Effector CD4-positive, alpha-beta T cell (primary cell): ENCODE measurements at places on chromosomes 13 and 19.

DNA sequence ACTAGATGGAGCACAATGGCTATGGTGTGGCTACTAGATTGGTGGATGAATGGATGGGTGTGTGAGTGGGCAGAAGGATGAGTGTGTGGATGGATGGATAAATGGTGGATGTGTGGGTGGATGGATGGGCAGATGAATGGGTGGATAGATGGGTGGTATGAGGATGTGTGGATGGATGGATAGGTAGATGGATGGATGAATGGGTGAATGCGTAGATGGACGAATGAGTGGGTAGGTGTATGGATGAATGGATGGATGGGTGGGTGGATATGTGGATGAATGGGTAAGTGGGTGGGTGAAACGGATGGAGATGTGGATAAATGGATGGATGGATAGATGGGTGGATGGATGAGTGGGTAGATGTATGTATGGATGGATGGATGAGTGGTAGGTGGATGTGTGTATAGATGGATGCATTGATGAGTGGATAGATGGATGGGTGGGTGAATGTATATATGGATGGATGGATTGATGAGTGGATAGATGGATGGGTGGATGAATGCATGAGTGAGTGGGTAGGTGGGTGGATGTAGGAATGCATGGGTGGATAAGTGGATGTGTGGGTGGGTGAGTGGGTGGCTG is 114.2 kb downstream of the TEX29 start:
- DNase-seq, result no peak

DNA sequence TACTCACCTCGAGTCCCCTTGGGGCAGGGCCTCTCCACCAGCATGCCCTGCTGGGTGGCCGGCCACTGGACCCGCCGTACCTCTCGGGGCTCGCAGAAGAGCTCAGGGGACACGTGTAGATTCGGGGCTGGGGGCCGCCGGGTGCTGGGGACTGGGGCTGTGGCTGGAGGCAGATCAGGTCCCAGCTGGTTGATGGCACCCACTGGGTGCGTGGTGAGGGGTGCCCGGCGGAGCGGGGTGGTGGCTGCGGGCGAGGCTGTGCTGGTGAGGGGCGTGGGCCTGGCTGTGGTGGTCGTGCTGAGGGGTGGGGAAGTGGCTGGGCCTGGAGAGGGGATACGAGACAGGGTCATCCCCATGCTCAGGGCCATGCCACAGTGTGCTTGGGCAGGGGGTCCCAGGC is 24.9 kb upstream of the ASF1B start:
- DNase-seq, result no peak

DNA sequence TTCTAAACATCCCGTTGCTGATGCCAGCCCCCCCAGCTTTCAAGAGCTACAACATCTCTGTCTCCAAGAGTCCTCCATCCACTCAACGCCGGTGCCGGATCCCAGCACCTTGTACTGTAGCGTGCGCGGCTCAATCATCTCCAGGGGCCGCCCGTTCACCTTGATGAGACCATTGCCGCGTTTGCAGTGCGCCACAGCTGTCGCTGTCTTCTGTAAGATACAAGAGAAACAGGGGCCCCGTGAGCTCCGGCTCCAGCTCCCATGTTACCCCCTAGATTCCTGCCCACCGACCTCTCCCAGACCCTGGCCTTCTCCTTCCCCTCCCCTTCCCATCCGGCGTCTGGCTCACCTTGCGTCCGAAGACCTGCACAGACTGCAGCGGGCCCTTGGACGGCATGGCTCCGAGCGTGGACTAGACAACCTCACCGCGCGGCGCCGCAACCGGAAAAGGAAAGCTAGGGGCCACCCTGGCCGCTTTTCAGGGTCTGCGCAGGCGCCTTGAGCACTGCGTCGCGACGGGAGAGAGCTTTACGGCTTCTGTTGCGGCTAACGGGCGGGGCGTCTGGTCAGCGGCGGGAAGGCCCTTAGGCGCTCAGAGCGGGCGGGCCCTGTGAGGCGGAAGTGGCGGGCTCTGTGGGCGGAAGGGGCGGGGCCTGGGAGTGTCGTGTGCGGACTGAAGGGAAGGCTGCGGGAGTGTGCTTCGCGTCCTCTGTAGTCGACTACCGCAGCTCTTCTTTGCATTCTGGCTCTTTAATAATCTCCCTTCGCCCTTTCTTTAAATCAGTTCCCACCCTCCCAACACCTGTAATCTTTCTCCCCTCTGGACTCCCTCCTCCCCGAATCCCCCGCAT is at the start of gene RPS16:
RPS16 (minus strand) TSS at position 451 of the 851 bp plus-strand sequence; CDS start at position 397, 54 bp downstream.
- peak; percentile 97 for DNase-seq

DNA sequence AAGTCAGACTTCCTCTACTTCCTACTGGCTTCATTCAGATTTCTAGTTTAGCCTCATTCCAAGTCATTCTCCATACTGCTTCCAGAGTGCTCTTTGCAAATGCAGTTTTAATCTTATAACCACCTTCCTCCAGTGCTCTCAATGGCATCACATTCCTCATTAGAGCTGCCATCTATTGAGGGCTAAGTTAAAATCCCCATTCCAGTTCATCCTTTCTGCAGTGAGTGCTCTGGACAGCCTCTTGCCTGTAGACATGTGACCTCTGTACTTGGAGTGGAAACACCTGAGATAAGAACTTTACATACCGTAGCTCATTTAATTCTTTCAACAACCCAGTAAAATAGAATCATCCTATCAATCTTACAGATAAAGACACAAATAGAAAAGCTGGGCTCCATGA is 57.9 kb upstream of the MAB21L1 start:
- DNase-seq, result no peak

DNA sequence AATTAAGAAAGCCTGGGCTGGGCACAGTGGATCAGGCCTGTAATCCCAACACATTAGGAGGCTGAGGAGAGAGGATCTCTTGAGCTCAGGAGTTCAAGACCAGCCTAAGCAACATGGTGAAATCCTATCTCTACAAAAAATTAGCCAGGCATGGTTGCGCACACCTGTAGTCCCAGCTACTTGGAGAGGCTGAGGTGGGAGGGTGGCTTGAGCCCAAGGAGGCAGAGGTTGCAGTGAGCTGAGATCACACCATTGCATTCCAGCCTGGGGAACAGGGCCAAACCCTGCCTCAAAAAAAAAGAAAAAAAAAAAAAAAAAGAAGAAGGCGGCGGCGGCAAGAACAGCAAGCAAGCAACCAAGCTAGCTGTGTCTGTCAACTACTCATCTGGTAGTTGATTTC is 26.7 kb downstream of the TSC22D1 start:
- DNase-seq, result no peak

DNA sequence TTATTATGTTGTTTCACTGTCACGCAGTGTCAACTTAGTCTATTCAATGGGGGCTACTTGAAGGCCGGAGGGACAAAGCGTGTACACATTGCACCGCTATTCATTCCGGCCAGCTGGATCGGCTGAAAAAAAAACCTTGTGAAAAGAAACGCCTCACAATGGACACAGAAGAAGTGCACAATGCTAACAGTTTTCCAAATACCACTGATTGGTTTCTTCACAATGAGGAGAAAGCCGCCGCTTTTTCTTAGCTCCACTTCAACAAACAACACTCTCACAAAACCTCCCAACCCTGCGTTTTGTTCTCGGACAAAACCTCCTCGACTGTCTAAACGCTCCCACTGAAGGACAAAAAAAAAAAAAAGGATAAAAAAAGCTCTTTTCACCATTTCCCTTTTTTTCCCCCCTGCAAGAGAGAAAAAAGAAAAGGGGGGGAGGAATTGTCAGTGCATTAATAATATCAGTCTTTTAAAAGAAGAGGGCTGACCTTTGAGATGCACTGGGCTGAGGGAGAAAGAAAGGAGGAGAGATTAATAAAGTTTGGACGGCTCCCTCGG is 5.4 kb downstream of the SOX21 start:
- no peak for DNase-seq

DNA sequence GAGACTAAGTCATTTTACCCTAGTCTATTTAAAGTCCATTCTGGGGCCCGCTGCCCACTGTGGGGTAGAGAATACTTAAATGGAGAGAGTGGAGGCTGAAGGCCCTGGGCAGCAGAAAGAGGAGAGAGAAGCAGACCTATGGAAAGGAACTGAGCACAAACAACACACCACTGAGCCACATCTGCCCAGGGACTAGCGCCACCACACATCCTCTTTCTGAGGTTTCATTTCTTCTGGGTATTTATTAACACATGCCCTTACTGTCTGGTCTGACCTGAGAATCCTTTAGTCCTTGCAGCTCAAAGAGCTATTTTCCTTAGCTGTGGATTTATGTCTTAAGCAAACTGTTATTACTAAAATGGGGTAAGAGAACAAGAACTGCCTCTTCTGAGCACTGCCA is 154.0 kb downstream of the NALCN start:
- DNase-seq, result no peak

DNA sequence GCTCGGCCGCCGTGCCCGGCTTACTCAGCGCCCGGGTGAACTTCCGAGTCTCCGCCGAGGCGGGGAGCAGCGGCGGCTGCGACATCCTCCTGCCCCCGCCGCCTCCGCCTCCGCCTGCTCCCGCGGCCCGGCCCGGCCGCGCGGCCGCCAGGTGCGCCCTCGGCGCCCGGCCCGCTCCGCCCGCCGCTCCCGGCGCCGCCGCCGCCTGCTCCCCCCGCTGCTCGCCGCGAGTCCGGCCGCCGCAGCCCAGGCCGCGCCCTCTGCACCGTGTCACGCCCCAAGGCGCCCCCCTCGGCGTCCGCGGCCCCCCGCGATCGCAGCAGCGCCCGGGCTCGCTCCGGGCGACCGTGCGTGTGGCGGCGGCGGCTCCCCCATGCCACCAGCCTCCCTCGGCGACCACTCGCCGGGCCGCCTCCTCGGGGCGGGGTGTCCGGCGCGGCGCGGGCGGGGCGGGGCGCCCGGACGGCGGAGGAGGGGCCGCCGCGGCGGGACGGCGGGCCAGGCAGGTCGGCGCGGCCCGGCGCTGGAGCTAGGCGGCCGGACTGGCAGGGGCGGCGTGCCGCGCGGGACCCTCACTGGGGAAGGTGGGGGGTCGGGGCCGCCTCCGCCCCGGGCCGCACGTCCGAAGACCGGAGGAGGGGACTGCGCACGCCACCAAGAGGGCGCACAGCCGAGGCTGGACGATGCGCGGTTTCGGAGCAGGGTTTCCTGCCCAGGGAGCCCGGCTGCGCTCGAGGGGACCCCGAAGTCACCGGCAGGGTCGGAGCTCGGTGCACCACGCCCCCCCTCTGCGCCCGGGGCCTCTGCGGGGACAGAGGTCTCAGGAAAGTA is 108.6 kb upstream of the DOCK9 start:
- peak; percentile 60 for DNase-seq

GRCh38 chr13:97238432-97238831 is 16.3 kb downstream of the MBNL2 start:
- DNase-seq, result no peak

- DNase-seq, result no peak
Measured at GRCh38 chr13:109436841-109437240, 349.5 kb downstream of the IRS2 start.

- DNase-seq, result no peak
Measured at GRCh38 chr19:15159251-15159650, 41.5 kb downstream of the NOTCH3 start.

GRCh38 chr13:75800545-75800944 is 164.4 kb downstream of the LMO7 start:
- DNase-seq, result no peak

GRCh38 chr19:33458171-33458633 is 63.4 kb downstream of the PEPD start:
- DNase-seq, result no peak

DNA sequence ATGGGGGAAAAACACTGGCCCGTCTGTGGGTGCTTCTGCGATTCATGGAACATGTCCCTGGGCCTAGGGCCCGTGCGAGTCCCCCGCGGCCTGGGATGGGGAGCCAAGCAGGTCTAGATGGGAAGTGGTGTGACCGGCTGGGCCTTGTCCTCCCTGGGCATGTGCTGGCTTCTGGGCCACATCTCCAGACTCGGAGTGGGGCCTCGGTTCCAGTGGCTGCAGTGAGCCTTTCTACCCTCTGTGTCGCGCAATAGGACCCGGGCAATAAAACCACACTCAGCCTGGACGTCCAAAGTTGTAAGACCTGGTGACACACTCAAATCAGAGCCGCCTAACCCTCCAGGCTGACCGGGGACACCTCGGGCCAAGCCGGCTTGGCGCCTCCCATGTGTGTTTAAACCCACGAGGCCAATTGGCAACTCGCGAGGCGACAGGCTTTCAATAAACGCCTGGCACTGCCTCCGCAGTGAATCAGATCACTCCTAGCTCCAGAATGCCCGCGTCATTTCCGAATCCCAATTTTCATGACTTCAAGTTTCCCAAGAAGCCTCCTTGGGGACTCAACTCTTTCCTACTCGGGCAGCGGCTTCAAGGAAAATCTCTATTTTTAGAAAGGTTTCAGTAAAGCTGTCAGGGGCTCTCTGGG is 57.3 kb downstream of the KLF2 start:
- DNase-seq, result no peak

GRCh38 chr13:73521290-73521624 is 462.5 kb downstream of the KLF5 start:
- DNase-seq, result no peak

GRCh38 chr13:110617321-110618072 is 2.2 kb downstream of the NAXD start:
- no peak for DNase-seq

GRCh38 chr19:4360641-4361151 is 17.3 kb downstream of the MPND start:
- no peak for DNase-seq
